DND-41 (cell line): ENCODE measurements at places on chromosomes 11 and 22.

- no peak for DNase-seq
These were observed 56.1 kb downstream of the AASDHPPT start for GRCh38 chr11:106133529-106133928.

GRCh38 chr22:29598684-29599020 is 4.8 kb upstream of the NF2 start:
- DNase-seq: no peak

DNA sequence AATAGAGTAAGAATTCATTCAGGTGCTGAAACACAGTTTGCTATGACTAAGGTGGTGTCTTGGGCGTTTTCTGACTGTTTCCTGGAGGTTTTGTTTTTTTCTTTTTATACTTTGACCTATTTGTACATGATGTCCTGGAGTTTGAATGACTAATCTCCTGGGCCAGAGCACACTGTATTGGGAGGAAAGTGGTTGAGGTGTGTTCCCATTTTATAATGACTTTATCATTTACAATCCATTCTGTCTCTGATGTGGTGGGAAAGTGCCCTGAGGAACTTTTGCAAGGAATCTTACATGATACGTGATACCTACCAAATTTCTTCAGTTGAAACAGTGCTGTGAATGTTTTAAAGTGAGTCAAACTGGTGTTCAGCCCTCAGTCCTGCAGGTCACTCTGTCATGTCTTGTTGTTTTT is 80.8 kb downstream of the TNRC6B start:
- no peak for DNase-seq

DNA sequence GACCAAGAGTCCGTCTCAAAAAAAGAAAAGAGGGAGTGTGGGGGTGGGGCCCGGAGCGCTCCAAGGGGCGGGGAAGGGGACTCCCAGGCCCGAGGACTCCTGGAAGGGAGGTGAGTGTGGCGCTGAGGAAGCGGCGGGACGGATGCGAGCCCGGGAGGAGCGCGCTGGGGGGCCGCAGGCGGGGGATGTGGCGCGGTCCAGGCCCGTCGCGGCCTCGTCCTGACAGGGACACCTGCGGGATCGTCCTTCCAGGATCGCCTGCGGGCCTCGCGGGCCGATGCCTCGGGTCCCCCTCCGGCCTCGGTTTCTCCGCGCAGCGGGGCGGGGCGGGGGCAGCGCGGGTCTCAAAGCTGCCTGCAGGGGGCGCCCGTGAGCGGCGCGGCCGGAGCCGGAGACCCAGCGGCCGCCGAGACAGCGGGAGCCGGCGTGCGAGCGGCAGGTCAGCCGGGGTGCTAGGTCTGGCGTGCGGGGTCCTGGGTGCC is 3.8 kb upstream of the ADORA2A start:
- no peak for DNase-seq

DNA sequence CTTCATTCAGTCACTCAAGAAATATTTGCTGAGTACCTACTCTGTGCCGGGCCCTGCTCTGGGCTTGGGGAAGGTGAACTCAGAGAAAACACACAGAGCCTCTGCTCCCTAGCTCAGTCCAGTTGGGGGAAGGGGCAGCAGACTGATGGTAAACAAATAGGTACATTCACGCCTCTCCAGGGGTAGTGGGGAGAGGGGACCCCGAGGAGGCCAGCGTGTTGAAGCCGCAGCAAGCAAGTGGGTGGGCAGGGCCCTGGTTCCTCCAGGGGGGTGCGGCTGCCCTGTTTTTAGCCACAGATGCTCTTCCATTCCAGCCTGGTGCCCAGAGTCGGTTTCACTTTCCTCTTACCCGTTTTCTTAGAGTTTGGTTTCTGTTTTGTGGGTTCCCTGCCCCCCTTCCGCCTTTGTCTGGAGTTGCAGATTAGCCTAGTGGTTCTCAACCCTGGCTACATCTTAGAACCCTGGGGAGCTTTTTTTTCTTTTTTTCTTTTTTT is 8.7 kb downstream of the DRAP1 start:
- DNase-seq: peak; percentile 94

DNA sequence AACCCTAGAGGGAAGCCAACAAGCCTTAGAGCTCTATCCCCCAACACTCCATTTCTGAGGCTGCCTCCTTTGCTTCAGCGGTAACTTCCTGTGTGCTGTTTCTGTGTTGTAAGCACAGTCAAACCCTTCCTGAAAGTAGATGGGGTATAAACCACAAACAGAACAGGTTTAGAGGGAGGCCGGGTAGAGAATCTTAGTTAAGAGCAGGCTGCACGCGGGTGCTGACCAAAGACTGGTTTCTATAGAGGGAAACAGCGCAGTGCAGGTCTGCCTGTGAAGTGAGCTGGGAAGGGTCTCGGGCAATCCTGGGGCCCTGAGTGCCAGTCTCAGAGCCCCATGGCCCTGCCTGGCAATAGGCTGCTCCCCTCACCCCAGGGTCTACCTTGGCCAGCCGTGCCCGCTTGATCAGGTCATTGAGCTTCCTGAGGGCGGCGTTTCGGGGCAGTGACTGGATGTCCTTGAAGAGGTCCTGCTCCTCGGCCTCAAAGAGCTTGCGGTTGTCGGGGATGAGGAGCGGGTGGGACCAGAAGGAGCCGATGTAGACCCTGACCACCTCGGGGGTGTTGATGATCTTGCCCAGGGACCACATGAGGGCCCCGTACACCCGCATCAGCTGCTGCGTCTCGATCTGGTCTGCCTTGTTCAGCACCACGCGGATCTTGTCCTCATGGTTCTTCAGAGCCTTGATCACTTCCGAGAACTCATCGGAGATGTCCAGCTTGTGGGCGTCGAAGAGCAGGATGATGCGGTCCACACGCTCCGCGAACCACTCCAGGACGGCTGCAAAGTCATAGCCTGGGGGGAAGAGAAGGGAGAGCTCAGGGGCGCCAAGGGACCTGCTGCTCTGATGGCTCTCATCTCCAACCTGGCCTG is 15.3 kb upstream of the CDC42BPG start:
- DNase-seq: peak; percentile 75

GRCh38 chr11:119629085-119629484 is 99.9 kb downstream of the NECTIN1 start:
- DNase-seq: no peak
